ENCODE measurements at places on chromosomes 3 and 15.

- no peak for DNase-seq
Measured at GRCh38 chr15:39584266-39584659, 3.4 kb downstream of the THBS1 start.

DNA sequence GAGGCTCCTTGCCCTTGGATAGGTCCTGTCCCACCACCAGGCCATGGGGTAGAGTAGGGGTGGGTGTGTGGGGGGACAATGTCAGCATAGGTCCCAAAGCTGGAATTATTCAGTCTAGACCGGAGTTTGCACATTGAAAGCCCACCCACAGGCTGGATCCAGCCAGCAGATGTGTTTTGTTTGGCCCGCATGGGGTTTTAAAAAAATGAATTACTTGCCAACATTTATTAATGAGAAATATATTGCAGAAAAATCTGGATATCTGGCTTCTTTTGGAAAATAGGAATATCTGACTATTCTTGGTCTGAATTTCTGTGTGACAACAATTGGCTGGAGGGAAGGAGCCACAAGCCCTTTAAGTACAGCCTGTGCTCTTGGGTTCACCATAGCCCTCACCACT is 17.3 kb upstream of the LRIG1 start:
- no peak for DNase-seq

- no peak for DNase-seq
Measured at GRCh38 chr3:161051856-161052255, 53.3 kb downstream of the B3GALNT1 start.

GRCh38 chr3:177249203-177249602 is 51.9 kb upstream of the TBL1XR1 start:
- DNase-seq = no peak

GRCh38 chr3:26962492-26963360 is 340.2 kb downstream of the LRRC3B start:
- DNase-seq = no peak

GRCh38 chr15:93165734-93166470 is 76.9 kb upstream of the RGMA start:
- DNase-seq = no peak

- DNase-seq = no peak
Measured at GRCh38 chr15:37586011-37586583, 348.3 kb upstream of the TMCO5A start.

All from stimulated activated CD8-positive, alpha-beta memory T cell treated with anti-CD3 and anti-CD28 coated beads, Interleukin-2, amount 100 ng/mL, for 1 hour (primary cell).